ENCODE measurements at places on chromosomes 11 and 22.

DNA sequence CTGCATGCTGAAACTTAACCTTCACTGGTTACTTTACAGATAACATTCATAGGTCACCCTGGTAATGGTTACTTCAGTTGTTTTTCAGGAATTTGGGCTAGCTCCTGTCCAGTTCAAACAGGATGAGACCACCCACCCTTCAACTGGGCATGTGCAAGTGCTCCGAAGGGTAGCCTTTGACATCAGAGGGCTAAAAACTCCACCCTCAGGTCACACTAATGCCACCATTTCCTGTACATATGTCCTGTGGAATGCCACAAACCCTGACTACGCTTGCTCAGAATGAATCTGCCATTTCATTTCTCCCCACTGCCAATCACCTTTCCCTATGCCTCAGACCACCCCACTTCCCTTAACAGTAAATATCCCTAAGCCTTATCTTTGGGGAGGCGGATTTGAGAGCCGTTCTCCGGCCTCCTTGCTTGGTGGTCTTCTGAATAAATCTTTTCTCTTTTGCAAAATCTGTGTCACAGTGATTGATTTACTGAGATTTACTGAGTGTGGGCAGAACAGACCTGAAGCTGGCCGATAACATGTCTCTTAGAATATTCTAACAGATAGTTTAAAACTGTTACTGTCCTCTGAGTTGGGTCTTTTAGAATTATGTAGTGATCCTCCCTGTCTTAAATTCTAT is 25.4 kb upstream of the FXYD2 start:
- no peak for DNase-seq

DNA sequence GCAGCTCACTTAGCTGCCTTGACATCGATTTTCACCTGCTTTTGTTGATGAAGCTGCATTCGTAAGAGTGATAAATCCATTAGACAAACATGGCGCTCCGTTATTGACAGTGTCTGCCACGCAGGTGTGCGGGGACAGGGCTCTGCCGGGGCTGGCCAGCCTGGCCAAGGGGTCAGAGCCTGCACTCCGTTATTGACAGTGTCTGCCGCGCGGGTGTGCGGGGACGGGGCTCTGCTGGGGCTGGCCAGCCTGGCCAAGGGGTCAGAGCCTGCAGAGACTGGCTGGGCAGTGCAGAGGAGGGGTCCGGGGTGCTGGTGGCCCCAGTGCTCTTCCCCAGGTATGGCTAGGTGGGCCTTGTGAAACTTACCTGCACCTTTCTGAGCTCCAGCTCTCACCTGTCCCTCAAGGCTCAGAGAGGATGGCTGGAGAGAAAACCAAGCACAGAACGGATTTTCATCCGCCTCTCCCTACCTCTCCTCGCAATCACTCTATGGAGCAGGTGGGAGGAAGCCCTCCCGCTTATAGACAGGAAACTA is 101.6 kb upstream of the B3GAT1 start:
- no peak for DNase-seq

DNA sequence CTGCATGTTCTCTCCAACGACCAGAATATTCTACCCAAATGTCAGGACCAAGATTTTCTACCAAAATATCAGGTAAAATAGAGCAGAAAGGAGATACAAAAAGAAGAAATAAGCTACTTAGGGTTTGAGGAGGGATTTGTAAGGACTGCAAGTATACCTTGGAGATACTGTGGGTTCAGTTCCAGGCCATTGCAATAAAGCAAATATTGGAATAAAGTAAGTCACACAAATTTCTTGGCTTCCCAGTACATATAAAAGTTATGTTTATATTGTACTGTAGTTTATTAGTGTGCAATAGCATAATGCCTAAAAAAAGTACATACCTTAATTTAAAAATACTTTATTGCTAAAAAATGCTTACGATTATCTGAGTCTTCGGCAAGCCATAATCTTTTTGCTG is 34.1 kb downstream of the CCDC15 start:
- no peak for DNase-seq

- no peak for DNase-seq
Observed at GRCh38 chr11:60377401-60378136, 763 bp upstream of the MS4A7 start.

DNA sequence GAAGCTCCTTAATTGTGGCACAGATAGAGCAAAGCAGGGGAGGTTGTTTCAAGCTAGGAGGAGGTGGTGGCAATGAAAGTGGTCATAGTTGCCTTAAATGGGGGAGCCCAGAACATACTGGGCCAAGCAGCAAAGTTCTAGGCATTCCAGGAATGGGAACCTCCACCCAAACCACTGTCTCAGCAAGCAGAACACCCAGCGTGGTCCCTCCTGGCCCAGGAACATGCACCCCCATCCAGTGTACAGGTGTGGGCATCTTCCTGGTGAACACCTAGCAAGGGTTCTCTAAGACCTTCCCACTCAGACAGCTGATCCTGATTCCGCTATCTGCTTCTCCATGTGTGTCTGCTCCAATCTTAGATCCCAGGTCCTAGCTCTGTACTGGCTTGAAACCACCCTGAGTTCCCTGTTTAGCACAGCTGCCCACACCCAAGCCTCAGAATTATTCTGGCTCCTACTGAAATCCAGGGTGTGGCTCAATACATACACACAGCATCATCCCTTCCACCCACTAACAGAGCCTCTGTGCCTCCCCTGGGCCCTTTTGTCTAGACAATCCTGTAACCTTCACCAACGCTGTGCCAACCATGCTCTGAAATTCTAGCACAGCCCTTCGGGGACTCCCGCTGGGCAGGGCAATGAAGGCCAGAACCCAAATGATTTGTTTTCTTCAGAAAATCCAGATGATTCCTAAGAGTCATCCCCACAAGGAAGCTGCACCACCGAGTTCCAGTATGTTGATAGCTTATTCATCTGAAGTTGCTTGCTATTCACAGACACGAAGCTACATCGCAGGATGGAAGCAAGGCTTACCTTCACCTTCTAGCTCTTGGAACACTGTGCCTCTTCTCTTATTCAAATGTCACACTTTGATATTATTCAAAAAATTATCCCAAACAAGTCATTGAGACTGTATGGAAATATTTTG is 76.6 kb downstream of the ABTB2 start:
- DNase-seq = no peak

GRCh38 chr11:125663910-125664309 is 16.7 kb downstream of the ACRV1 start:
- DNase-seq = no peak

DNA sequence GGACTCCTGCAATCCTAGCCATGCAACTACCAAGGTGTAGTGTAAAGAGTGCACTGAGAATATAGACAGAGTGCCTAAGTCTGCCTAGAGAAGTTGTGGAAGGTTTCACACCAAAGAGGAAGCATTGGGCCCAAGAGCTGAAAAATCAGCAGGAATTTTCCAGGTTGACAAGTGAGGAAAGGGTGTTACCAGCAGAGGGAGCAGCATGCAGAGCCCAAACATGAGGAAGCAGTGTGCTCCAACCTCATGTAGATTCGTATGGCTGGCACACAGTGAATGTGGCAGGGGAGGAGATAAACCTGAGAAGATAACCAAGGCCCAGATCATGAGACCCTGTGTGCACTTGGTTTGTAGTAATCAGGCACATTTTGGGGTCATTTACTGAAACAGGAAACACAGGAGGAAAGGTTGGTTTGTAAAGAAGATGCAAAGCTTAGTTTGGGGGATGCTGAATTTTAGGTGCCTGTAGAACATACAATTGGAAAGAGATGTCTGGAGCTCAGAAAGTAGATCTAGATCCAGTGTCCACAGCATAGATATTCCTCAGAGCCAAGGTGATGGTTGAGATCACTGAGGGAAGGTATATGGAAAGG is 1.7 kb downstream of the HPX start:
- peak; percentile 56 for DNase-seq

DNA sequence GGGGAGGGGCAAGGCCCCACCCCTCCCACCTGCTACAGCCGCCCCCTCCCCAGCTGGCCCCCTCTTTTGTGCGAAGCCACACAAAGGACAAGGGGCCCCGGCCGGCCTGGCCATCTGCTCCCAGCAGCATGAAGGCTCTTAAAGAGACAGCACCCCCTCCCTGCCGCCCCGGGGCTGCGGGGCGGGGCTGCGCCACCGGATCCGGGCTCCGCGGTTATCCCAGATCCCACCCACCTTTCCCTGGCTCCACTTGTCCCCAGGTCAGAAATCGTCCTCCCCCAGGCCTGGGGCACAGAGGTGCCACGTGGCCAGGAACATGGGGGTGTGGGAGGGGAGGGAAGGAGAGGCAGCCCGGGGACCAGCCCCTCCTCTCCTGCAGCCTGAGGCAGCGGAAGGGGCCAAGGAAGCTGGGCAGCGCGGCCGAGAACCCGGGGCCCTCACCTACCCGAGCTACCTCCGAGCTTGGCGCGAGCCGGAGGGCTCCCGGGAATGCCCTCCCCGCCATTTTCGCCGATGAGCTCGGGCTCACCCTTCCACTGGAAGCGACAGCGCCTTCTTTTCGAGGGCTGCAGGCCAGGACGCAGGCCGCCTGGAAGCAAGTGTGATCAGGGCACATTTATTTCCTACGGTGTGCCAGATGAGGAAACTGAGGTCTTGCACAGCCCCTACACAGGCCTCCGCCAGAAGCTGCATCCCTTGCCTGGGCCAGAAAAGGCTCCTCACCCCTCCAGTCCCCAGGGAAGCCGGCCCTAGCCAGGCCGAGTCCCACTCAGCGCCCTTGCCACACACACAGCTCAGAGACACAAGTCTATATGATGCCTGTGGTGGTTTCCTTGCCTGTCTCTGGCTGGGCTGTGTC is 2.5 kb upstream of the RCOR2 start:
- DNase-seq = peak; percentile 27

- peak; percentile 96 for DNase-seq
Observed at GRCh38 chr22:46013460-46014416, 36.8 kb upstream of the WNT7B start.

DNA sequence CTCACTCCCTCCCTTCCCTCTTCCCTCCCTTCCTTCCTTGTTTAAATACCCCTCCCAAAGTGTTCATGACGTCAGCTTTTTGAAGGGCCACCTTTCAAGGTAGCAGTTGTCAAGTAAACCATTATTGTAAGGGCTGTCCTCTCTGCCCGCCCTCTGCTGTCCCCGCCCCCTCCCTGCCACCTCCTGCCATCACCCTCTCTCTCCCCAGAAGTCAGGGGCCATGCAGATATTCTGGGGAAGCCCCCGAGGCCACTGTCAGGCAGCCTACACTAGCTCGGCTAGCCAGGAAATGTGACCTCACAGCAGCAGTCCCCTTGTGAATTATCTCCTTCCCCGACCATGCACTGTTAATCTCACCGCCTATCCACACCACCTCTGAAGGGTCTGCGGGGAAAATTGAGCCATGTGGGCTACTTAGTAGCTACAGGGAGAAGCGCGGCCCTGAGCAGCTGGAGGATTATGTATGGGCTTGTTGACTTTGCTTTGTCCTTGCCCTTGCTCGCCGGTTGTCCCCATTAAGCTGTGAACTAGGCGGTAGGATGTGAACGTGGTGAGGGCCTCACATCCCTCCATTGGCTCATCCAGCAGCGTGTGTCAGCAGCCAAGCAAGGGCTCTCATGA is 42.1 kb upstream of the ATXN10 start:
- DNase-seq = no peak

DNA sequence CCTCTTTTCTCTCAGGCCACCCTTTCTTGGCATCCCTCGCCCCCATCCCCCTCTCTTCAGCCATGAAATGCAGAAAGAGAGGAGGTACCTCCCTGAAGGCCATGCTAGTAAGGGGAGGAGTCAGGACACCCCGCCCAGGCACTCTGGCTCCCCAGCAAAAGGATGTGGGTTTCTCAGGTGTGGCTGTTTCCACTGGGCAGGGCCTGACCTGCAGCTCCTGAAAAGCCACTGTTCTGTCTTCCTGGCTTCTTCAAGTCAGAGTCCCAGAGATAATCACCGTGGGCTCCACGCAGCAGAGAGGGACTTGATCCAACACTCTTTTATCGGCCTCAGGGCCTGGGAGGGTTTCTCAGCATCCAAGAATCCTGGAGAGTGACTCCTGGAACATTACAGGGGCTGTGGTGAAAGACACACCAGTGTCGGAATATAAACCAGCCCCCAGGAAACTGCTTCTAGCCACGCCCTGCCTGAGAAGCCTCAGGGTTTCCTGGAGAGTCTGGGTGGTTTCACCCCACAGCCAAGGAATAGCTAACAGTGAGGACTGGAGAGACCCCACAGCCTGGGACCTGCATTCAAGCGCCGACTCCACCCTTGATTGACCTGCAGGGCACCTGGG is 45.7 kb upstream of the TSPAN18 start:
- DNase-seq = no peak

Measured in fibroblast of skin of back (primary cell).